Foreskin fibroblast (primary cell): ENCODE measurements at places on chromosomes 5 and 9.

GRCh38 chr9:81558091-81558830, 131.1 kb downstream of the TLE1 start:
- peak; percentile 86 for DNase-seq

DNA sequence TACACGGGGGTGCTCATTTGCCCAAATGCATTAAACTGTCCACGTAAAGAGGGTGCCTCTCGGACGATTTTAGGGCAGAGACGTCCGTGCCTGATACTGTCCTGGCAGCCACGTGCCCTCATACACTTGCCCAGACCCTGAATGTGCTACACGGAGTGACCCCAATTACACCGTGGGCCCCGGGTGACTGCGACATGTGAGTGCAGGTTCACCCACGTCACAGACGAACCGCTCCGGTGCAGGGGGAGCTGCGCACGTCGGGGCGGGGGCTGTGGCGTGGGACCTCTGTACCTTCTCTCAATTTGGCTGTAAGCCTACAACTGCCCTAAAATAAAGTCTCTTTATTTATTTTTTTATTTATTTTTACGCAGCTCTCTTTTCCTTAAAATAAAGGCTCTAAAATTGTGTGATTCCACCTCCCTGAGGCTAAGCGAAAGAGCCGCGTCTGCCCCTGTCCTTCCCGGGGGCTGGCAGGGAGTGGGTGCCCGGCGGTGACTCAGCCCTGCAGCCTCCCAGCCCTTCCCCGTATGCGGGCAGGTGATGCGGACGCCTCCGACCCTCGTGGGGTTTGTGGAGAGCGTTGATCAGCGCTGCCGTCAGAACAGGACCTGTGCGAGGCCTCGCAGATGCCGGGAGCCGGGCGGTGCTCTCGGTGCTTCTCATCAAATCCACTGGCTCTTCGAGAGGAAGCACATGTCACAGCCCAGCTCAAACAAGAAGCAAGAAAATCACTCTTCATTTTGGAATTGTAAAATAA, 9.2 kb upstream of the EGFL7 start:
- DNase-seq, result no peak

DNA sequence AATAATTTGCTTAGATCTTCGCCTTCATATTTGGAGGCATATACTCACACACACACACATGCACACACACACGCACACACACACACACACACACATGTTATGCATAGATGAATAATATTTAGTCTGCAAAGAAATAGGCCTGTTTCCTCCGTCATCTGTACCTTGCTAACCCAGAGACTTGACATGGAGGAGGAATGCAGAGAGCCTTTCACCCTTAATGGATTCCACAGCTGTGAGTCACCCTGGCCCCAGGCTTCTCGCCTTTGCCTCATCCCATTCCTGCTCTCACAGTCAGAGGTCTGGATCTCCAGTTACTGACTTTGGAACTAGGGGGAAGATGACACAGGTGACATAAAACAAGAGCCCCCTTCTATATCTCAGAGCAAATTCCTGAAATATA, 29.7 kb downstream of the ZNF462 start:
- DNase-seq, result peak; percentile 99

- peak; percentile 81 for DNase-seq
These were observed 1.0 kb upstream of the ACSL6 start for GRCh38 chr5:132012371-132013005.

GRCh38 chr5:60843386-60843935, 608 bp downstream of the ELOVL7 start:
- no peak for DNase-seq

GRCh38 chr9:72791436-72791835, 161.4 kb downstream of the ALDH1A1 start:
- DNase-seq, result no peak

GRCh38 chr9:87787735-87788134, 61.8 kb downstream of the CTSL start:
- DNase-seq, result peak; percentile 4

GRCh38 chr5:84634256-84634655, 249.6 kb upstream of the EDIL3 start:
- DNase-seq, result no peak

- no peak for DNase-seq
These were observed 525 bp upstream of the DAPK1 start for GRCh38 chr9:87497080-87497603.

- DNase-seq, result peak; percentile 92
These were observed 227.1 kb downstream of the ARHGEF28 start for GRCh38 chr5:73853091-73853490.
